Activated CD4-positive, alpha-beta T cell treated with anti-CD3 and anti-CD28 coated beads for 4 hours (primary cell): ENCODE measurements at places on chromosomes 2 and 18.

DNA sequence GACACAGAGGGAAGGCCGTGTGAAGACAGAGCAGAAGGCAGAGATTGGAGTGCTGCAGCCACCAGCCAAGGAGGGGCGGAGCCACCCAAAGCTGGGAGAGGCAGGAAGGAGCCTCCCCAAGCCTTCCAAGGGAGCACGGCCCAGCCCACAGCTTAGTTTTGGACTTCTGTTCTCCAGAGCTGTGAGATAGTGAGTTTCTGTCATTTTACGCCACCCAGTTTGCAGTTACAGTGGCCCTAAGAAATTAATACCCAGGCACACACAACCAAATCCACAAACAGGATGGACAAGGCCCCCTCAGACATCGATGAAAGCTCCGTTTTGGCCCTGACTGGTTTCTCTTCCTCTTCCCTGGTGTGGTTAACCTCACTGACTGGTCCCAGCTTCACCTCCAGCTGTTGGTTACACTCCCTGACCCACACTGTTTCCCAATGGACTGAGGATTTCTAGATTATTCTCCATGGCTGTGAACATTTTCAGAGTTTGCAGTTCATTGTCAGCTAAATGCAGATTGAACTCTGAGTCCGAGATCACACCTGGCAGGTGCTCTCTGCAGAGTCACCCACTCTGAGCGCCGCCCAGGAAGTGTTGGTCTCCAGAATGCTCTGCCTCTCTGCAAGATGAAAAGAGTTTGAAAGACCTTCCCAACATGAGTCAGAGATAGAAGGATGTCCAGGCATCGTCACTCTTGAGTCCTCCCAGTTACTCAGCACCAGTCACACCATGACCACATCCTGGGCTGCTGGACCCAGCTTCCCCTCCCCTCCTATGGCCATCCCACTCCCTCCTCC, 100.2 kb downstream of the TWIST2 start:
- DNase-seq: no peak

- DNase-seq: no peak
Measured at GRCh38 chr2:127089478-127090235, 17.3 kb downstream of the BIN1 start.

DNA sequence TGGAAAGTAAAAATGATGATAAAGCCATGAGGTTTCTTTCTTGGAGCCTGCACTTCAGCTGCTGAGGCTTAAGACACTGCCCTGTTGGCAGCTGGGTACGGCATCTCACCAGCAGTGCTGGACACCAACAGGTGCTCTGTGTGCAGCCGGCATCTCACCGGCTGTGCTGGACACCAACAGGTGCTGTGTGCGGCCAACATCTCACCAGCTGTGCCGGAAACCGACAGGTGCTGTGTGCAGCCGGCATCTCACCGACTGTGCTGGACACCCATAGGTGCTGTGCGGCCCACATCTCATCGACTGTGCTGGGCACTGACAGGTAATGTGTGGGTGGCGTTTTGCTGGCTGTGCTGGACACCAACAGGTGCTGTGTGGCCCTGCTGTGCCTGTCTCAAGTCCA, 190.8 kb downstream of the TMEM18 start:
- DNase-seq: no peak

GRCh38 chr2:127139766-127140165, 32.8 kb upstream of the BIN1 start:
- no peak for DNase-seq

DNA sequence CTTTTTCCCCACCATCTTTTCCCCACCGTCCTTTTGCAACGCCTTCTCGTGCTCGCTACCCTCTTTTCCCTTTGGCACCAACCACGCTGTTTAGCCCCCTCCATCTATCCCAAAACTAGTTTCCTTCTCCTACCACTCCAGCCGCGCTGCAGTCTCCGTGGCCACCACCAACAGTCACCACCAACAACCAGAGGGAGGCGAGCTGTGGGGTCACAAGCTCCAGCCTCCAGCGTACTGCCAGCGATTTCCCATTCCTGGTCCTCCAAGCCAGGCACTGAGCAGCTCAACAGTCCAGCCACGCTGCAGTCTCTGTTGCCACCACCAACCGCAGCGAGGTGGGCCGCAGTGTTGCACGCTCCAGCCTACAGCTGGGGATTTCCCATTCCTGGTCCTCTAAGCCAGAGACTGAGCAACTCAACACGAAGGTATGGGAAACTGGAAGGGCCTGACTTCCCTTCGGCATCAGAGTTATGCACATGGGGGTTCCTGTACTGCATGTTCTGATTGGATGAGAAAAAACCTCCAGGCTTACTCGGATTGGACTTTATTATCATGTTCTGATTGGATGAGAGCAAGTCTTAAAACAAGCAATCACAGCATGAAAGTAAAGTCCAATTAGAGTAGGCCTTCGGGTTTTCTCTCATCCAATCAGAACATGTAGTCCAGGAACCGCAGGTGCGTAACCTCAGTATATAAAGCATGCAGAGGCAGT, 42.3 kb upstream of the IMP4 start:
- no peak for DNase-seq
